Stimulated activated CD4-positive, alpha-beta T cell treated with anti-CD3 and anti-CD28 coated beads, TNF-alpha, amount 100 ng/mL, for 24 hours (primary cell): ENCODE measurements at places on chromosomes 7 and 10.

DNA sequence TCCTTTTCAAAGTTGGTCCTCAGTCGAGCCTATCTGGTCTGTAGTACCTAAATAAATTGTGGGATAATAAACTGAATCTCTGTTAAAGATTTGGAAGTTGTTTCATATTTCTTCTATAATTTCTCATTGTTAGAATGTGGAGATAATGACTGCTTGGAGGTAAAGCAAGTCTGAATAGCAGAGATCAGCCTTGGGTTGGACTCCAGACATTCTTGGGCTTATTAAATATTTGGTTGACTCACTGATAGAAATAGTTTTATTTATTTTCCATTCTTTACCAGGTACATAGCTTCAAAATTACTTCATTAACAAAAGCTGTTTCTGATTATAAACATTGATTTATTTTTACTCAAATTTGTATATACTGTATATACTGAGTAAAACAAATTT lies 34.3 kb downstream of the TPST1 start:
- no peak for DNase-seq

- no peak for DNase-seq
These were observed 93.2 kb downstream of the ADK start for GRCh38 chr10:74244097-74244685.

GRCh38 chr10:27242473-27242950 lies 1.9 kb upstream of the ACBD5 start:
- DNase-seq, result no peak

DNA sequence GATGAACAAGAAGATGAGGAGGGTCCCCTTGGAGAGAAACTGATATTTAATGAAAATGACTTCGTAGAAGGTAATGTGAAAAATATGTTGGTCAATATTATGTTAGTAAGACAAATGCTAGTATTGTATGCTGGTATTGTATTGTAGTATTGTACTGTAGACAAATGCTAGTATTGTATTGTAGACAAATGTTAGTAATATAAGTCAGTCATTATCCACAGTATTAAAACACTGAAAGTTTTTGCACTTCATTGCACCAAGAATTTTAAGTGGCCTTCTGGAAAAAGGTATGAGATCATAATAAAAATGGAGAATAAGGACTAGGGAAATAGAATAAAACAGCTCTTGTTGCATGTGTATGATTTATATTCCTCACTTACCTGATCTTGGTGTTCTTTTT lies 17.5 kb downstream of the CSGALNACT2 start:
- no peak for DNase-seq

- DNase-seq, result no peak
These were observed 19.0 kb downstream of the STEAP1 start for GRCh38 chr7:90173127-90173844.

- DNase-seq, result no peak
These were observed 1.7 kb upstream of the WEE2 start for GRCh38 chr7:141706239-141707064.

DNA sequence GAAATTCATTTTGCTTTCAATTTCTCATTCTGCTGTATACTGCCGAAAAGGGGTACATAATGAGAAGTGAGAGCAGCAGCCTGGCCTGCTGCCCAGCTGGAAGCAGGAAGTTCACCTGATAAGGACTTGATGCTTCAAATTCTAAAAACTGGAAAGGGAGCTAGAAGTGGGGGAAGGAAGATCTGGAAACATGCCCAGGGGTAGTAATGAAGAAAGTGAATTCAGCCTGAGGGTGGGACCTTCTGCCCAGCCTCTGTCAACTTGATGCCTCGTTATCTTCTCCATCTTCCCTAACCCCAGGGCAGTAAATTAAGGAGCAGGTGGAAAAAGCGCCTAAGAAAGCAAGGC lies 69.4 kb downstream of the ARMH3 start:
- DNase-seq, result no peak
